ENCODE measurements at places on chromosomes 3 and 15.

DNA sequence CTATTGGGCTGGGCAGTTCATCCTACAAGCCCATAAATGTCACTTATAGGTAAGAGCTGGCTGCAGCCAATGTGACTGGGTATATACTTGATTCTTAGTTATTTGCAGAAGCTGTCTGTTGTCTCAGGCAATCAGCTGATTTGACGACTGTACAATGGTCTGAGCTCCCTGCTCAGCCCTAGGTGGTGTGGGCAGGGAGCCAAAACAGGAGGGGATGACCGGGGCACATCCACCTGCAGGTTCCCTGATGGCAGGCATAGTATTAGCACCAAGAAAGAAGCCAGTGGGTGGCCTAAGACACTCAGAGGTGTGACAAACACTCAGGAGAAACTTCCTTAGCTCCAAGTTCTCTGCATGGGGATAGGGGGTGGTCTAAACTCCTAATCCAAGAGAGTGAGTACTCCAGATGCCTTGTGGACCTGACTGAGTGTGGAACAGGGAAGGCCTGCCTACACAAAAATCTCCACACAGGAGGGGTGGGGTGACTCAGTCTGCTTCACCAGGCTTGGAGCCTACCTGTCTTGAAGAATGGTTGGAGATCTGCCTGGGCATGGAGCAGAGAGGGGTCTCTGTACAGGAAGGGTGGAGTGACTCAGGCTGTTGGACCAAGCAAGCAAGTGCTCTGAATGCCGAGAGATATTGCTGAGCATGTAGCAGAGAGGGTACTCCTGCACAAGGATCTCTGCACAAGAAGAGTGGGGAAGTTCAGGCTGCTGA, 690.4 kb upstream of the NAALADL2 start:
- DNase-seq, result peak; percentile 59

GRCh38 chr3:12663401-12663935, 449 bp downstream of the RAF1 start:
- DNase-seq, result peak; percentile 80

- DNase-seq, result no peak
These were observed 37.0 kb downstream of the EPHB3 start for GRCh38 chr3:184598574-184598927.

DNA sequence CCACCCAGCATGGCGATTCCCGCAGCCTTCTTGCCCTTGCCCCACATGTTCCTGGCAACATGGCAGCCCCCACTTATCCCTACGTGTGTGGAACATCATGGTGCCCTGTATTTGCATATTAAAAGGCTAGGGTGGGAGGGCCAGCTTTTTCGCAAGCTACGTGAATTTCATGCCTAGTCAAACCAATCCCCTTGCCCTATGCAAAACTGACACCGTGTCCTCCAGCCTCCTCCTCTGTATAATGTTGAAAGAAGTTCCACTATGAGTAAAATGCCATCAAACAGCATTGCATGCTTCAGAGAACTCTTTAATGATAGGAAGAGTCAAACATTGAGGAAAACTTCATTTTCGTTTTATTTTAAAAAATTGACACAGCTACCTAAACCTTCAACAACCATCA, 170.9 kb downstream of the IL1RAP start:
- no peak for DNase-seq

DNA sequence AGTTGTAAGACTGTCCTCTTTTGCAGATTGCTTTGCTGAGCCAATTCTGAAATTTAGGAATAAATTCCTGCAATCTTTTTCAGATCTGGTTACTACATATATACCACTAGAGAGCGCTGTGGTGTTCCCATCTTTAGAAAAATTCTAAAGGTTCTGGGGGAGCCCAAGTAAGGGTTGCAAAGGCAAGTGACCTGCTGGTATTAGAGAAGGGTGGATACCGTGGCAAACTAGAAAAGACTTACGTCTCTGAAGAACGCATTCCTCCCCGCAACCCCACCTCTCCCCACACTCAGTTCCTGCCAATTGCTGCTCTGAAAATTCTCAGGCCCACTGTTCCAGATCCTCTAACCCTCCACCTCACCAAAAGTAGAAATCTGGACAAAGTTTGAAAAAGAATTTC, 48.5 kb downstream of the EFHB start:
- DNase-seq, result no peak

DNA sequence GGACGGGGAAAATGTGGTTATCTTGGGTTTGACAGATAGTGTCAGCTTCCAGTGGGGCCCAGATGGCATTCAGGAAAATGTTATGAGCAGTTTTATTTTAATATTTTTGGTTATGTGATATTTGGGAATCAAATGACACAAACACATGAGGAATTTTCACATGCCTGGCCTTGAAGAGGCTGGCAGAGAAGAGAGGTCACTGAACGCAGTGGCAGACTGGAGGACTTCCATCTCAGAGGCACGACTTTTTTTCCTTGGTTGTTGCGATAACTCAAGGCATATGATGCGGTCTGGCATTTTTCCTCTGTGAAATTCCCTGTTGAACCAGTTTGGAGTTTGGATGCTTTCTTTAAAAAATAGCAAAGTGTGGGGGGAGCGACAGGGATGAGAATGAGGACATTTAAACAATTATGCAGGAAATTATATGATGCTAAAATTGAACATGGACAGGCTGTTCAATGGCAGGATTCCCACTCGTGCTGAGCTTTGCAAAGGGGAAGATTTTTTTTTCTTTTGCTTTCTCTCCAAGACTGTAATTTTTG, 36.9 kb upstream of the ARPP21 start:
- no peak for DNase-seq

- no peak for DNase-seq
These were observed 894 bp upstream of the TM4SF4 start for GRCh38 chr3:149473357-149474249.

GRCh38 chr3:153099131-153099530, 62.9 kb upstream of the RAP2B start:
- no peak for DNase-seq

- DNase-seq, result no peak
These were observed 14.4 kb upstream of the ALDH1L1 start for GRCh38 chr3:126194713-126195305.

- no peak for DNase-seq
These were observed 26.4 kb upstream of the TNFAIP8L3 start for GRCh38 chr15:51121118-51121517.
